ENCODE measurements at places on chromosomes 2 and 18.

DNA sequence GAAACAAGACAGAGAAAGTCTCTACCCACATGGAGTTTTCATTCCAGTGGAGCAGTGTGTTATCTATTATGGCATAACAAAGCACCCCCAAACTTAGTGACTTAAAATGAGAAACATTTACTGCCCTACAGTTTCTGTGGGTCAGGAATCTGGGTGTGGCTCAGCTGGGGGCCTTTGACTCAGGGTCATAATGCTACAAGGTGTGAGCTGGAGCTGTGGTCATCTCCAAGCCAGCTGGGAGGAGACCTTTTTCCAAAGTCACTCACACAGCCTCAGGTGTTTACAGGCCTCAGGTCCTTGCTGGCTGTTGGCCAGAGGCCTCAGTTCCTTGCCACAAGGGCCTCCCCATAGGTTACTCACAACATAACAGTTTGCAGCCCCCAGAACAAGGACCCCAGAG, 169.2 kb downstream of the ETAA1 start:
- DNase-seq, result no peak

DNA sequence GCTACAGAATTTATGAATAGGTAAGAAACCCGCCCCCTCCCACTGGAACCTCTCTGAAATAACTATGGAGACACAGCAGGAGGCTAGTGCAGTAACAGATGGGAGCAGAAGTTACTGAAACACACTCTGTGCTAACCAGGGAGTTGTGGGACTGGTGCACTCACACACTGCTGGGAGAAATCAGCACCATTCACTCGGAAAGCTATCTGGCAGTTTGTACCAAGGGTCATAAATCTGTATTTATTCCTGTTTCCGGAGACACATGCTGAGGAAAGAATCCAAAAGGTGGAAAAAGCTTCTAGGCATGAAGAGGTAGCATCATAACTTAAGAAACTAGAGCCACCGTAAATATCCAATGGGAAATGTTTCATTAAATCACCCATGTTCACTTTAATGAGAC, 39.9 kb downstream of the TGFA start:
- no peak for DNase-seq

DNA sequence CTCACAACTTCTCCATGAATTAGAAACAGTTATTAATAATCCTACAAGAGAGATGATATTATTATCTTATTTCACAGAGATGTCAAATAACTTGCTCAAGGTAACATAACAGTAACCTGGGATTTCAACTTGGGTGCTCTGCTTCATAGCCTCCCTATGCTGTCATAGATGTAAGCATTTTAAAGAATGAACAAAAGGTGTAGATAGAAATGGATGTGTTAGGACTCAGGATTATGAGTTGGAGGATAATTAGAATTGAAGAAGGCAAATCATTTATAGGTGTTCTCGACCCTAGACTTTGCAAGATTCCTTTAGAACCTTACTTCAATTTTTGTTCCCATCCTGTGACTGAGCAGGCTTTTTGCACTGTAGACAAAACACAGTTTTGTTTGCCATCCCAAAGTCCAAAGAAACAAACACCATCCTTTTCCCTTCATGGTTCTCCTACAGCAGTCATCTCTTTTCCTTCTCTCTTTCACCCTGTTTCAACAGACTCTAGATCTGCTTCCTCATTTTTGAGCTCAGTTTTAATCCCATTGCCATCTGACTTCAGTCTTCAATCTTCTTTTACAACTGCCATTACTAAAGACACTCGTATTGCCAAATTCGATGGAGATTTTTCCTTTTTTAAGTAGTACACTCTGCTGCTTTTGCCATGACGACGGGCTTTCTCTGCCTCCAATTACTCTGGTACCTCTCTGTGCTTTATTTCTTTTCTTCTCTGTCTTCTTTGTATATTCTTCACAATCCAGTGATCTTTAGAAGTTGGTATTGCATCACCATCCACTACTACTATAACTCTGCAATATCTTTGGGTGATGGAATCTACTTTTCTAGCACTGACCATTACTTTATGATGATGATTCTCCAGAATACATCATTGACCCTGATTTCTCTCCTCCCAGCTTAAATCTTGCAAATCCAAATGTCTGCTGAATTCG, 4.5 kb downstream of the HNMT start:
- no peak for DNase-seq

- DNase-seq, result no peak
Observed at GRCh38 chr2:217981971-217982370, 20.8 kb downstream of the TNS1 start.

Data from IMR-90 (cell line).